Stimulated activated CD8-positive, alpha-beta memory T cell treated with anti-CD3 and anti-CD28 coated beads, Interleukin-15, amount 100 ng/mL, for 4 hours (primary cell): ENCODE measurements at places on chromosomes 4 and X.

DNA sequence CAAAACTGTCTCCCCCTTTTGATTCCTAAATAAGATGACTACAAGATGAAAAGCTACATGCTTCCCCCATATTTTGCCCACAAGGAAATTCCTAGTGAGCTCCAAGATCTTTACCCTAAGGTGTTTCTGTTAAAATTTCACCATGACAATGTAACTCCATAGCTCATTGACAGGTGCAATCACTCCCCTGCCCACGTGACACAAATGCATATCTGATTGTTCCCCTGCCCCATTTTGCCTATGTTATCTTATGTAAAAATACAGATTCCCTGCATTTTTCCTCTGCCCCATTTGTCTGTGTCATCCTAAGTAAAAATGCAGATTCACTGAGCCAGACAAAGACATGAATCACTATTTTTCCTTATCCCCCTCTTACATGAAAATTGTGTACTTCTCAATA, 66.7 kb downstream of the GPRASP3 start:
- no peak for DNase-seq

DNA sequence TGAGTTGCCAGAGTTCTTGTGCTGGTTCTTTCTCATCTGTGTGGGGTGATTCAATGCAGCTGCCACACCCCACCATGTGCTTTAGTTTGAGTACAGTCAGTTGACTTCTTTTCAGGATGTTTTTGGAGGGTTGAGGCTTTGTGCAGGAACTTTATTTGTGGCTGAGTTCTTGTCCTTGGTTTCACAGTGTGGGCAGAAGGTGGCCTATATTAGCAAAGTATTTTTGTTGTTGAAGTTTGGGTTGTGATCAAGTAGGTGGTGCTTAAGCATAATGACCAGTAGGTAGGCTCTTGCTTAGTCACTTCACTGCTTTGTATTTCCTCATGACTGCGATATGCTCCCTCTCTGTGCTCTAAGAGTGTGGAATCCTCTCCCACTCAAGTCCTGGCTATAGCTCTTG, 80.3 kb downstream of the ARHGAP24 start:
- no peak for DNase-seq

GRCh38 chr4:5292101-5292500, 240.8 kb downstream of the STK32B start:
- no peak for DNase-seq

DNA sequence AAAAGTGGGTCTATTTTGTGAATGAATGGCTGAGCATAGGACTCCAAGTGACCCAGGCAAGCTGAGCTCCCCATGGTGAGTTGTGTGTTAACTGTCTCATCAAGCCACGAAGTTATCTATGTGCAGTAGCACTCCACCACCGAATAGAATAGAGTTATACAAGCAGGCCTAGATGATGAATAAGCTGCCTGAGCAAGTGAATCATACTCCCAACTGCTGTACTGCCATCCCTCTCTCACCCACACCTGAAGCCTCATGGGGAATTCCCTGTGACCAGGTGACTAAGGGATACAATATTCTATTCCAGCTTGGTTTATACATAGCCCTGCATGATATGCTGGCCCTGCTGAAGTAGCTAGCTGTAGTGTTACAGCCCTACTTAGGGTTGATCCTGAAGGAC, 38.7 kb downstream of the KDM5C start:
- DNase-seq, result no peak

GRCh38 chr4:3340038-3340699, 47.3 kb downstream of the RGS12 start:
- no peak for DNase-seq

DNA sequence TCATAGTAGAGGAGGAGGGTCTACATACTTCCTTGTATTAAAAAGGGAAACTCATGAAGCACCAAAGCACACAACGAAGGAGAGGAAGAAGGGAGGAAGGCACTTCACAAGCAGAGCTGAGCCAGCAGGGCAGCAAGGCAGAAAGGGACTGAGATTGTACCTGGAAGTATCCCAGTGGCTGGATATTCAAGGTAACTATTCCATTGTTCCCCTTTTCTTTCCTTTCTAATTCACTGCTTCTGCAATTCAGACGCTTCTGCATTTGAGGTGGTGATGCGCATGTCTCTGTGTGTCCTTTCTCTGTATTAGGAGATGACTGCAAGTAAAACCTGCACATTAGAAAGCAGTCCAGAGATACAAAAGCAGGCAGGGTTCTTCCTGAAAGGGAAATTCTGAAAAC, 54.9 kb downstream of the UBQLN2 start:
- DNase-seq, result no peak

DNA sequence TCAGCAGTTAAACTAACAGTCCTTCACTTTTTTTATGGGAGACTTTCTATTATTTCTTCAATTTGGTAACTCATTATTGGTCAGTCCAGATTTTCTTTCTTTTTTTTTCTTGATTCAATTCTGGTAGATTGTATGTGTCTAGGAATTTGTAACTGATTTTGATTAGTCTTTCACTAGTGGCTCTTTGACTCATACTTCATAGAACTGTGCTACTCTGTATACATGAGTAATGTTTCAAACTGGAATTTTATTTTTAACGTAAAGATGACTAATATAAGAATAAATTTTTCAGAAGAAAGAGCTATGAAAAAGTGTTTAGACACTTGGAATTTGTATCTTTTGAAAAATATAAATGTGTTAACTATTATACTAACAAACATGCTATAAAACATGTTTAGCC, 813.0 kb downstream of the TRAM1L1 start:
- no peak for DNase-seq
